ENCODE measurements at places on chromosomes 11 and 22. TPM values are rescaled to one million over a fixed set of nuclear protein-coding genes. Genes with fewer than 3 reads are reported as not detected.
A peak's percentile ranks its signal among the peaks of the same experiment; 100 is the strongest.

DNA sequence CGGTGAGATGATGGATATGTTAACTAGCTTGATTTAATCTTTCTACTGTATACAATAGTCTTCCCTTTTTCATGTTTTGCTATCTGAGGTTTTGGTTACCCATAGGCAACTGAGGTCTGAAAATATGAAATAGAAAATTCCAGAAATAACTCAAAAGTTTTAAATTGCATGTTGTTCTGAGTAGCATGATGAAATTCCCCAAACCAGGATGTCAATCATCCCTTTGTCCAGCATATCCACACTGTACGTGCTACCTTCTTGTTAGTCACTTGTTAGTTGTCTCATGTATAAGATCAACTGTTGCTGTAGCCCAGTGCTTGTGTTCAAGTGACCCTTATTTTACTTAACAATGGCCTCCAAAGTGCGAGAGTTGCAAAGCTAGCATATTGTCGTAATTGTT is 21.2 kb upstream of the OR10W1 start:
- DNase-seq, result no peak

The SERPIND1 gene
- not detected for polyA plus RNA-seq

DNA sequence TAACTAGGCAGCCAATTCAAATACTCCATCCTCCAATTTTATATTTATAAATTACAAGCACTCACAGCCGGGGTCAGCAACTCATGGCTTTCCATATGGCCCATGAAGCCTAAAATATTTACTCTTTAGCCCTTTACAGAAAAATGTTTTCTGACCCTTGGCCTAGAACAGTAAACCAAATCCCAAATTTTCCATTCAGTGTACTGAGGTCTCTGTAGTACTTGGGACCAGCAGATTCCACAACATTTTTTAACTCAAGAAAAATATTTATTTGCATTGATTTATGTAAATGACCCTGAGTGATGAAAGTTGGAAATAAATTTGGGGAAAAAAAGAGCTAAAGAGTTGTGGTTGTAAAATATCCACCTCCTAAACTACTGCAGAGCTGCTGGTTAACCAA is 82.6 kb downstream of the SLC1A2 start:
- no peak for DNase-seq

GRCh38 chr11:111417766-111418435 is 38.8 kb upstream of the POU2AF1 start:
- DNase-seq, result no peak

DNA sequence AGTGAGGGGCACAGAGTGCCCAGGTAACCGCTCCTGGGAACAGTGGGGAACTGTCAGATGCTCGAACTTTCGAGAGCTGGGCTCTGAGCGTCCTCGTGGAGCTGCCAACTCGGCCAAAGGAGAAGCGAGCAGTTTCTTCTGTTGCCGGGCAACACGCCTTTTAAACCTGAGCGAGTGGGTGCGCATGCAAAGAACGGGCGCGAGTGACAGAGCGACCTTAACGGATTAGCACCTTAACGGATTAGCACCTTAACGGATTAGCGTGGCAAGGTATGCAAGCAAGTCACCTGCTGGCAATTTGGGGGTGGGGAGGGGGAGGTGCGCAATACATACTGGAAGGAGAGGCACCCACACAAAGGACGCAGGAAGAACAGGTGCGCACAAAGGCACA is 61.8 kb upstream of the PRODH start:
- no peak for DNase-seq

The IL18 gene
- 114 TPM for polyA plus RNA-seq

DNA sequence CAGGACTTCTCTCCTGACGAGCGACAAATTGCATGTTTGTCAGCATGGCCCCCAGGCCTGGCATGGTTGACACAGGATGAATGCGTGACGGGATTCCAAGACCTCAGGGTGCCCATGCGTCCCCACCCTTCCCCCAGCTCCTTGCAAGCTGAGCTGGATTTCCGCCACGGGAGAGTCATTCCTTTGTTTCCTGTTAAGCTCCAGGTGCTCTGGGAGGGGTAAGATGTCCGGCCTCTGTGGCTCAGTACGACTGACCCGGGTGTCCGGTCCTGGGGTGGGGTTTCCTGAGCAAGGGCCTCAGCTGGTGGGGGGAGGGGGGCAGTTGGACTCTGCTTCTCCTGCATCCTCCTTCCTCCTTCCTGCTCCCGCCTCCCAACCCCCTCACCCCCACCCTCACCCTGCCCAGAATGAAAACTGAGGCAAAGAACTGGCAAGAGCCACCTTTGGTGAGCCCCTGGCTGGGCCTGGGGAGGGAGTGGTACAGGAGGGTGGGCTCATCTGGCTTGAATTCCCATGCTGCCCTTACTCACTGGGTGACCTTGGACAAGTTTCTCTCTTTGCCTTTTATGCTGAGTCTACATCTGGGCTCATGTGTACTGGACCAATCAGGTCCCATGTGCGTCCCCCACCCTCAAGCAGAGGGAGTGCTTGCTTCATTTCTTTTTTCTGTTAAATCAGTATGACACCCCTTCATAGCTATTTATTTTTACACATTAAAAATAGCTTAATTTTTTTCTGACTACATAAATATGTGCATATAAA is 2.5 kb downstream of the CDC42EP2 start:
- peak; percentile 67 for DNase-seq

DNA sequence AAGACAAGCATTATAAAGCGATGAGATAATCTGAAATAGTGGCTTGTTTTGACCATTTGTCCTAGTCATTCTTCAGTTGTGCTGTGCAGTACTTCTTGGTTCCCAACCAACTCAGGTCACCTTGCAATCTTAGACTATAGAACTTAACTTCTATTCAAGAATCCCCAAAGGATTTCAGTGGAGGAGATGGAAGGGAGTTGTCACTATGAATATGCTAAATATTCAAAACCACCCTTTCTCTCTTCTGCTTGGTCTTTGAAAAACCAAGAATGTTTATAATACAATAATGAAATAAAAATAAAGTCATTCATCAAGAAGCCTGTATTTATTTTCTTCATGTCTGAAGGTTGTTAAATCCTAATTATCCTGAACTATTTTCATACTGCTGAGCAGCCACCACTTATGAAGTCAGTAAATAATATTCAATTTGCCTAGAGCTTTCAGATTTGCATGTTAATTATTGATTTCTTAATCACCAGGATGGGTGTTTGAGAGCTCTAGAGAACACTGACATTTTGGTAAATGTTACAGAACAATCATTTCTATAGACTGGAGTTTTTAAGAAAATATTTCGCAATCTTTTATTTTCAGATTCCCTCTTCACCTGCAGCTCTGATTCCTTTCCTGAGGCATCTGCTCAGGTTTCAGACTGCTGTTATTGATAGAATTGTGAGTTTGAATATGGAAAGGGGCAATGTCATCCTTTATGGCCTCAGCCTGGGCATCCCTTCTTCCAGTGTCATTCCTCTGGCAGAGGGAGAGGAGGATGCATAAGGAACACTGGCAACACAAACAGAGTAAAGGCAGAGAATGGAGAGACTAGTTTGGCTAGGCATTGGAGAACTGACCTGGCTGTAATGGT is 91.5 kb upstream of the USP47 start:
- no peak for DNase-seq
